Fibroblast of skin of scalp (primary cell): ENCODE measurements at places on chromosomes 5 and 9.

- peak; percentile 31 for DNase-seq
Observed at GRCh38 chr9:34540827-34541226, 18.0 kb upstream of the ENHO start.

DNA sequence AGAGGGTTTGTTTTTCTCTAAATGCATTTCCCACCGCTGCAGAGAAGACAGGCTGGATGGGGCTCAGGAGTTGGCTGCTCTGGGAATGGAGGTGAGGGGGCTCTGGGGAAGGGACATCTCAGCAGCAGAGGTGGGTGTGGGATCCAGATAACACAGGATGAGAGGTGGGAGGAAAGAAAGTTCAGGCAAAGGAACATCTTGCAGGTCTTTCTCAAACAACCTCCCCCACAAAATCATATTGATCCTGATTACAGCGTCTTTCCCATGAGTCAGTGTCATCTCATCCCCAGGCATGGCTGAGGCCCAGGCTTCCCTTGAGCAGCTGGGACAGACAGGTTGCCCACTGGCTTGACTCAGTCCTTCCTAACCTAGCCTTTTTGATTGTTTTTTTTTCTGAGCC lies 11.3 kb upstream of the ACSL6 start:
- DNase-seq: no peak

- peak; percentile 13 for DNase-seq
Observed at GRCh38 chr5:44389090-44389822, at the start of gene FGF10. Gene FGF10, minus strand, starts transcription at chr5:44389420. Its CDS starts 738 bp downstream, at chr5:44388682.

GRCh38 chr9:79471580-79472543 lies 99.9 kb upstream of the TLE4 start:
- peak; percentile 71 for DNase-seq

GRCh38 chr5:55154873-55155272 lies 5.1 kb upstream of the GPX8 start:
- DNase-seq: peak; percentile 71

- peak; percentile 19 for DNase-seq
Observed at GRCh38 chr9:71858812-71859211, 52.2 kb downstream of the ABHD17B start.
